ENCODE measurements at places on chromosomes 5 and 9. TPM values are rescaled to one million over a fixed set of nuclear protein-coding genes. Genes with fewer than 3 reads are reported as not detected.

Gene RIMOC1
- 11.5 TPM for total RNA-seq

Gene BAAT
- total RNA-seq: 0.43 TPM

Gene PCDHB5
- total RNA-seq: 1.8 TPM

Gene SLC34A1
- not detected for total RNA-seq

Gene PCDHB10
- 0.06 TPM for total RNA-seq

Gene TMEM215
- not detected for total RNA-seq

Gene KIF4B
- not detected for total RNA-seq

Gene JAK2
- 1.2 TPM for total RNA-seq

Gene CCNO
- 10.4 TPM for total RNA-seq

Gene LCP2
- total RNA-seq: not detected

Gene IDNK
- total RNA-seq: 4.4 TPM

Gene PFN3
- not detected for total RNA-seq

Gene CSF2
- total RNA-seq: 0.79 TPM

Gene SMIM3
- total RNA-seq: 4.1 TPM

Gene FAM78A
- total RNA-seq: 0.22 TPM

Gene C5orf58
- not detected for total RNA-seq

Gene TESK1
- 21.4 TPM for total RNA-seq

Gene CDHR2
- 0.02 TPM for total RNA-seq

Data from A549 treated with RU486 at 1 μM for 4 hours (cell line).